ENCODE measurements at places on chromosomes 4 and X.
A peak's percentile ranks its signal among the peaks of the same experiment; 100 is the strongest.

- DNase-seq = no peak
These were observed 133.1 kb downstream of the AKAP4 start for GRCh38 chrX:50067435-50068284.

DNA sequence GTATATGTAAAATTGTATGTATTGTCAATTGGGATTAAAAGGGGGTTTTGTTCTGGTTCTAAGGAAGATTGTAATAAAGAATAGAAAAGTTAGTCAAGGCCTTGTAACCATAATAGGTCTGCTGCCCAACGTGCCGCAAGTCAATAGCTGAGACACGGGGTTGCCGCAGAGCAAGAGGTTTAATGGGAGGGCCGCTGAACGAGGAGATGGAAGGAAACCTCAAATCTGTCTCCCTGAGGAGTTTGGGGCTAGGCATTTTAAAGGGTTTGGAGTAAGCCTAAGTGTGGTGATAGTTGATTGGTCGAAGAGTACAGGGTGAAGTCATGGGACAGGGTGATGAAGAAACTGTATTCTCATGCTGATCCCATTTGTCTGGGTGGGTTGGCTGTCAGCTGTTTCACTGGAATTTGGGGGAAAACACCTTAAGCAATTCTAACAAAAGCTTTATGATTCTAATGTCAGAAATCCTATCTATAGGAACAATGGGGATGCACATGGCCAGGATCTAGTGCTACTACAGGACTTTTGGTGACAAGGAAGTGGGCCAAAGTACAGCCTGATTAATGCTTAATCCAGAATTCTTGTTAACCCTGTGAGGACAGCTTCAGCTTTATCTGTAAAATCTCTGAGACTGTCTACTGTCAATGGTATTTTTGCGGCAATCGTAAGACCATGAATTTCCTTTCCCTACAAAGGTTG is 86.9 kb downstream of the RELL1 start:
- no peak for DNase-seq

DNA sequence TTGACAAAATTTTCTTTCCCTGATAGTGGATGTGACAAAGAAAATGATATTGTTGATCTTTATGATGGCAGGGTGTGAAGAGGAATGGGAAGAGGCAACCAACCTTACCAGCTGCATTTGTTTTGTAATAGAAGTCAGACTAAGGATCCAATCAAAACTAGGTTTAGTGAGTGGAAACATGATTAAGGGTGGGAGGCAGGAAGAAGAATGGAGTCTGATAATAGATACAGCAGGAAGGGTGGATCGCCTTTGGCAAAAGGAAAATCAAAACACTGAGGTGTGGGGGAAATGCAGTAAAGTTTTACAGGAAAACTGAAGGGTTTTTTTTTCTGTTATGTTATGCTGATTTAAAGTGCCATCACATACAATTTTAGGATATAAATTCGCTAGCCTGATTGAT is 3.4 kb downstream of the CLIC2 start:
- no peak for DNase-seq

DNA sequence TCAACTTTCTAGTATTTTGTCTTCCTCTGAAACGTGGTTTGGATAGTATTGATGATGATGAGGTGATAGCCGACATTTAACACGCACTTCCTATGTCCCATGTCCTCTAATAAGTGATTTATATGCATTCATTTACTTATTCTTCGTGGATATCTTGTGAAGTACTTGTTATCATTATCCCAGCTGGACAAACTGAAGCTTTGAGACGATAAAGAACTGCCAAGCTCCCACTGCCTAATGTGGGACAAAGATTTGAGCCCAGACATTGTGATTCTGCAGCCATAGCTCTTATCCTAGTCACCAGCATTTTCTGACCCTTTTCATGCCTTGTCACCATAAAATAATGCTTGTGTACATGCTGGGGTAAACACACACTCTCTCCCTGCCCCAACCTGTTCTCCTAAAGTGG is 92.5 kb downstream of the RAPGEF2 start:
- DNase-seq = no peak

- no peak for DNase-seq
These were observed 29.8 kb downstream of the PAGE2 start for GRCh38 chrX:55118574-55118973.

GRCh38 chr4:47639531-47639930 is 154.5 kb downstream of the ATP10D start:
- no peak for DNase-seq

- DNase-seq = no peak
These were observed 82.7 kb downstream of the RAPGEF2 start for GRCh38 chr4:159185591-159186023.

- DNase-seq = no peak
These were observed 102.3 kb downstream of the ENPP6 start for GRCh38 chr4:184115399-184115798.

DNA sequence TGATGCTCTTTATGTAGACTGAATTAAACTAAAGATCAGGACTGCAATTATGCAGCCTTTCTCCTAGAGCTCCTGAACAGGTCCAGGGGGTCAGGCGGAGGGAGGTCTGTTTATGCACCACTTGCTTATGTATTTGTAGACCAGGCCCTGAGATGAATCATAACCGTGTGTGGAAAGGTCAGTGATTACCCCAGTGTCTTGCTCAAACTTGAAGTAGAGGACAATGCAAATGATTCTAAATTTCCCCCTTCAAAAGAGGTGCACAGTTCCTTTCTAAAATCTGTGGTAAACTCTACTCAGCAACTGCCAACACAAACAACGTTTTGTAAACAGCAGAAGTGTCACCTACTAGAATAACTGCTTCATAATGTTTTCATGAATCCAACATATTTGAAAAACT is 13.0 kb upstream of the TBC1D9 start:
- DNase-seq = no peak

- no peak for DNase-seq
These were observed 591.8 kb upstream of the CPEB2 start for GRCh38 chr4:14410516-14410915.

DNA sequence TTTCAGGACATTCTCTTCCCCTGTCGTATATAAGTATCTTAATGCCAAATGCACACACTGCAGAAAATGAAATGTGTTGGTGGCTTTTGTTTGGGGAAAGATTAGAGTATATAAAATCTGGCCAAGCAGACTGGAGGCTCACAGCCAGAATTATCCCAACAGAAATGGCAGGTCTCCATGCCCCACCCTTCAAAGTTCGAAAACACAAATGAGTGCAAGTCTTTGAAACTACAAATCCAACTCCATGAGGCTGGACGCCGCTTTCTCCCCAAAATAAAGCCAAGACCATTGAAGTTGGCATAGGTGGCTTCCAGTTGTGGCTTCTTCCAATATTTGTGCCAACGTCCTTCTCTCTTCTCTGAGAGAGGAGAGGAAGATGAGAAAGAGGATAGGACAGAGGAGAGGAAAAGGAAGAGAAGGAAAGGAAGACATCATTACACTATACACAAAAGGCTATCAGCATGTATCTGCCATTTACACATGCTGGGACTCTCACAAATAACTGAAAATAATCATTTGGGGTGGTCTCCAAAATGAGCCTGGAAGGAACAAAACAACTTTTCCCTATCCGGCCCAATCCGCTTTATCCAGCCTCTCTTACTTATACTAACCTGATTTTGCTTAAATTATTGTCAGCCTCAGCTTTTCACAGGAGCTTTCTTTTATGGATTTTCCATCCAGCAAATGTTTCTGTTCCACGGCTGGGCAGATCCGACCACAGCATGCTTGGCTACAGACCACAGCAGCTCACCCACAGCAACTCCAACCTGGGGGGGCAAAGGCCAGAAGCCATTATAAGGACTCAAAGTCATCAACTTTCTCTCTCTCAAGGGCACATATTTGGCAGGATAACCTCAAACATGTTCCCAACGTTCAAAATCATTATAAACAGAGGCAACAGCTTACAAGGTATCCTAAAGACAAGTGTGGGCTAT is 71.7 kb downstream of the APBB2 start:
- DNase-seq = peak; percentile 41

GRCh38 chrX:106144755-106145639 is 23.1 kb upstream of the PWWP3B start:
- DNase-seq = peak; percentile 58

GRCh38 chrX:93229036-93229435 is 444.3 kb downstream of the NAP1L3 start:
- DNase-seq = no peak

DNA sequence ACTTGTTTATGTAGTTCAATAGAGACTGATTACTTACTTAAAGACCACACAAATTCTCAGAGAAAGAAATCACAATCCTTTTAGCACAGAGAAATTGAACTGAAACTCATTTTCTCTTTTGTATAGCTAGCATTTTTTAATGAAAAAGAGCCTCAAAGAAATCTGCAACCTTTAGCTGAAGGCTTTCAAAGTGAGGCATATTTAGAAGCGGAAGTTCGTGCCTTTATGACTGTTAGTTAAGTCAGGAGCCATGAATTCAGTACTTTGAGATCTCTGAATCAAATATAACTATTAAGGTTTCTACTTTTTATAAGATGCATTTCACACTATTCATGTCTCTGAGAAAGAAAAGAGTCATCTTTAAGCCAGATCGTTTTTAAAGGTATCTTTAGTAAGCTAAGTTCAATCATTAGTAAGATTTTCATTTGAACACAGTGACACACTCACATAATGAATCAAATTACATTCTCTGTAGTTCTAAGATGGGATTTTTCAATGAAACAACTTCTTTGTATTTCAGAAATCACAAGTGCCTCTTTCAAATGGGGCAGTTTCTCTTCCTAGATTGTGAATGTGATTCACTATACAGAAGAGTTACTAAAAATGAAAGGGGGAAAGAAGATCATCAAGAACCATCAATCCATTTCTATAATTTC is 61.4 kb downstream of the SMARCA1 start:
- no peak for DNase-seq

DNA sequence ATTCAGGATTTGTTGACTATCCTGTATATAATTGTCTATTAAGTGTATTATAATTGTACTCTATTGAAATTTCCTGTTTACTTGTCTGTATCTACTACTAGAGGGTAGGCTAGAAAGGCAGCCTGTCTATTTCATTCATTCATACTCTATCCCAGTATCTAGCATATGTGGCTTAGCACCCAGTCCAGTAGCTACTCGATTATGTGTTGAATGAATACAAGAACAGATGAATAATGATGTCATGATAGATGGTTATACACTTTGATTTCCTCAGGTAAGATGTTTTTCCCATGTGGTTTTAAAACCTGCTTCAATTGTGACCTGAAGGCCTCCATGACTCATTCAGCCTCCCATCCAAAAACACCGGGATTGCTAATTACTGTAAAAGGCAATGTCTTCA is 68.0 kb downstream of the IL21 start:
- DNase-seq = no peak

DNA sequence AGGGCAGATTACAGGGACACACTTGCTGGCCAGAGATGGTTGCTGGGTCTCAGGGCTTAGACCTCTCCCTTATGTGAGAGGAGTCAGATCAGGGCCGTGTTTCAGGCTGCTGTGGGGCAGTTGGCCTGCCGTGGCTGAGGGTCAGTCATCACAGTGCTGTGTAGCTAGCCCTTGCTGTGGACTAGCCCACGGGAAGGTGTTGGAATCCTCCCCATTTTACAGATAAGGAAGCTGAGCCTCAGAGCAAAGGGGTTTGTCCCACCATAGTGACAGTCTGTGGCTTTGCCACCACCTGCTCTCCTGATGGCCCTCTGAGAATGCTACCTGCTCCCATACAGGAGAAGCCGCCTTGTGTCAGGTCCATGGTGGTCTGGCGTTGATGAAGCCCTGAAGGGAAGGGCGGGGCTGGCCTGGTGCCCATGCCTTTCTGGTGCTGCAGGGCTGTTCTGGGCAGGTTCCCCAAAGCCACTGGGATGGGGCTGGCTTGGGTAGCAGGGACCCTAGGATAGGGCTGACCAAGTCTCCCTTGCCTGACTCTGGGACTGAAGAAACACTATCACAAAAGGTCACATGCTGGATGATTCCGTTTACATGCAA is 2.4 kb upstream of the FAM53A start:
- no peak for DNase-seq

DNA sequence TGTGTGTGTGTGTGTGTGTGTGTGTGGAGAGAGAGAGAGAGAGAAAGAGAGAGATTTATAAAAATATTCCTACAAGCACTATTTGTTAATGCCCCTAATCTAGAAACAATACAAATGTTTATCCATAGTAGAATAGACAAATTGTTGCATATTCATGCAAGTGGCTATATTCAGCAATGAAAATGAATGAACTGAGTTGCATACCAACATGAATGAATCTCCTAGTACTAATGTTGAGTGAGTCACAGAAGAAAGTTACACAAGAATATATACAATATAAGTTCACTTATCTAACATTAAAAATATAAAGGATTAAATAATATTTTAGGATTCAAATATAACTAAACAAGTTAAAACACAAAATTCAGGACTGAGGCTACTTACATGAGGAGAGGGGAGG is 456.8 kb upstream of the AMOT start:
- DNase-seq = no peak

All from left ventricle myocardium superior (tissue), 1 donor.